Renal cortex interstitium (tissue), 15 donors: ENCODE measurements at places on chromosomes 6 and 20.

DNA sequence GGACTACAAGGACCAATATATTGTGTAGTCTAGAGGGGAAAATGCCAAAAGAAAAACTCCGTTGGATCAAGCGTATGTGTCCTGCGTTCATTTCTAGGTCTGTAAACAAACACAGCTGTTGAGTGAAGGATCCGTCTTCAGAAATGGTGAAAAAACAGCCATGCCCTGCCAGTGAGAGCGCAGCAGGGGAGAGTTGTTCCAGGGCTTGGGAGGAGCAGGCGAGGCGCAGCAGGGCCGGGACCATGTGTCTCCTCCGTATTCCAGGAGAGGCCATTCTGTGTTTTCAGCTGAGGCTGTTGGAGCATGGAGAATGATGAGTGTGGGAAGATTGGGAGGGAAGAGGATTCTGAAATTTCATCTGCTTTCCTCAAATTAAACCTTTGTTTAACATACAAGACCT is 38.0 kb downstream of the BMP6 start:
- no peak for DNase-seq

GRCh38 chr6:150408842-150409241 is 40.0 kb downstream of the IYD start:
- no peak for DNase-seq

GRCh38 chr6:112469306-112469705 is 122.2 kb downstream of the RFPL4B start:
- no peak for DNase-seq

DNA sequence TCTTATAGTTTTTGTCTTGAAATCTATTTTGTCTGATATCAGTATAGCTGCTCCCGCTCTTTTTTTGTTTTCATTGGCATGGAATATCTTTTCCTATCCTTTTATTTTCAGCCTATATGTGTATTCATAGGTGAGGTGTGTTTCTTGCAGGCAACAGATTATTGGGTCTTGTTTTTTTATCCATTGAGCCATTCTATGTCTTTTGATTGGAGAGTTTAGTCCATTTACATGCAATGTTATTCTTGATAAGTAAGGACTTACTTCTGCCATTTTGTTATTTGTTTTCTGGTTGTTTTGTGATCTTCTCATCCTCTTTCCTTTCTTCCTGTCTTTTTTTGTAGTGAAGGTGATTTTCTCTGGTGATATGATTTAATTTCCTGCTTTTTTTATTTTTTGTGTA is 24.0 kb upstream of the GRM4 start:
- DNase-seq, result no peak

DNA sequence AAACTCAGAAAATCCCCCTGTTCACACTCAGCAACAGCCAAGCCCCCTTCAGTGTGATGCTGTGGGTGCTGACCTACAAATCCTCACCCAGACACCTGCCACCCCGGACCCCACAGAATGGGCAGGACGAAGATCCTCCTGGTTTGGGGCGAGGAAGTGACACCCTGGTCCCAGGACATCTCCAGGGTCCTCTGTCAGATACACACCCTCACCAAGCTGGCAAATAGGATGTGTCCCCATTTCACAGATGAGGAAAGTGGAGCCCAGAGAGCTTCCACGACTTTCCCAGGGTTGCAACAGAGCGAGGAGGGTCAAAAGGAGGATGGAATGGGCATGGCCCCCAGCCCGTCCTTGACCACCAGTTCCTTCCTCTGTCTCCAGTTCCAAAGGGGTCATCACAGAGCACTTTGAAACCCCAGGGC is 92.0 kb upstream of the AFDN start:
- no peak for DNase-seq

DNA sequence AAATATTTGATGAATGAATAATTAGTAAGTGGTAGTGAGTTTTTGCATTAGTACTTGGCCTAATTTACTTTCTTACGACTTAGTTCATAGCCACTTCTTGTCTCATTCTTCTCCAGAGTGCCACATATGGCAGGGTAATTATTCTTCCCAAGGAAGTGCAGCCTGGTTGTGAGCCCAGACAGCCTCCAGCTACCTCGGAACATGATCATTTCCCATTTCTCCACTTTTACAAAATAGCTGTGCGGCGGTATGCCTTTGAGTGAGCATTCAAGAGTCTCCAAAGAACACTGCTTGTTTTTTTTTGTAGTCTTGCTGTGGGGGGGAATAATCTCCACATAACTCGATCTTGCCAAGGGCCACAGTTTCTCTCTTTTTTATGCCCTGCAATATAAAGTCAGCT is 765.0 kb downstream of the HDGFL1 start:
- no peak for DNase-seq

GRCh38 chr20:59015812-59016711 is 3.2 kb upstream of the TUBB1 start:
- DNase-seq, result no peak

DNA sequence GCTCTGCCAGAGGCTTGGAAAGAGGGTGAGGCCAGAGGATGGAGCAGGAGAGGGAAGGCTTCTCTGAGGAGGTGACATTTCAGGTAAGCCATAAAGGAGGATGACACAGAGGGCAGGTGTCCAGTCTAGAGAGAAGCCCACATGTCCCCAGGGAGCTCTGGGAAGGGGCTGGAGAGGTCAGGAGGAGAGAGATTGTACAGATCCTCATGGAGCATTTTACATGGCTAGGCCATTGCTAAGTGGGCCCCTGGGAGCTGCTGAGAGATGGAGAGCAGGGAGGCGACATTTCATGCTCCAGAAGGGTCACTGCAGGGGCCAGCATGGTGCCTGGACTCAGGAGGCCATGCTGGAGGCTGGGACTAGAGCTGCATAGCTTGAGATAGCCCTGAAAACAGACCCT is 124.5 kb downstream of the TOX2 start:
- no peak for DNase-seq

DNA sequence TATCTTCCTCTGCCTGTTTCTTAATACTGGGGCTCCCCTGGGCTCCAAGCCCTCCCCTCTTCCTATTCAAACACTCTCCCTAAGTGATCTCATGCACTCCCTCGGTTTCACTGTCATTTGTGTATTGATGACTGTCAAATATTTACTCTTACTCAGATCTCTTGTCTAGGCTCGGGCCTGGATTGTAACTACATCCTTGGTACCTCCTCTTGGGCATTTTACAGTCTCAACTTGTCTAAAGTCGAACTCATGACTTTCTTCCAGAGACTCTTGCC is 189.4 kb upstream of the PRDM1 start:
- no peak for DNase-seq

DNA sequence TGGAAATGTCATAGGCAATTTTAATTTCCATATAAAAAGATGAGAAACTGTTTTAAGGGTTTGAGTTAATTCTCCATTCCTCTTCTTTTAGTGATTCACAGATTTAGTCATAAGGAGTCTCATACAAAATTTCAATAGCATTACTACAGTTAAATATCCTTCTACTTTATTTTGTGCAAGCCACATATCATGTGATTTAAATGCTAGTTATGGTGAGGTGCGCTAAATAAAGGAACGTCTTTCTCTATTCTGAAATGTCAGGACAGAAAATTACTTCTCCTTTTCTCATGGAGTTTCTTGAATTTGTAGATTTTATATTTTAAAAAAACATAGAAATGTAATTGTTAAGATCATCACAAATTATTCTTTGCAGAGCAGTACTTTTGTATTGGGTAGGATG is 50.0 kb upstream of the SUPT3H start:
- DNase-seq, result no peak

- no peak for DNase-seq
Observed at GRCh38 chr6:128667339-128667858, 147.0 kb upstream of the PTPRK start.

DNA sequence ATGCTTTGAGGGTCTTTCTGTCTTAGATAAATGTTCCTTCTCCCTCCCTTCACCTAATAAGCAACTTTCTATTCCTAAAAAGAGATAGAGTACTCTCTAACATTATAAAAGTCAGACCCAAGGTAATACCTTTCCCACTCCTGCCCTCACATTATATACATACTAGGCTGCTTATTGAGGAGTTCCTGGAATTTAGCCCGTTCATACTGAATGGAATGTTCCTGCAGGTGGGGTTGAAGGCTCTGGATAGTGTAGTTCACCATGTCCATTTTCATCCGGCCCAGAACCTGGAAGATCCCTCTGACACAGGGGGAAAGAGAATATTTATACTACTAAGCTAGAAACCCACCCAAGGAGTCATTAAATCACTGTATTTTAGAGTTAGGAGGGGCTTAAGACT is 20.4 kb downstream of the TCP11 start:
- DNase-seq, result no peak
